ENCODE measurements at places on chromosomes 13 and 19.

DNA sequence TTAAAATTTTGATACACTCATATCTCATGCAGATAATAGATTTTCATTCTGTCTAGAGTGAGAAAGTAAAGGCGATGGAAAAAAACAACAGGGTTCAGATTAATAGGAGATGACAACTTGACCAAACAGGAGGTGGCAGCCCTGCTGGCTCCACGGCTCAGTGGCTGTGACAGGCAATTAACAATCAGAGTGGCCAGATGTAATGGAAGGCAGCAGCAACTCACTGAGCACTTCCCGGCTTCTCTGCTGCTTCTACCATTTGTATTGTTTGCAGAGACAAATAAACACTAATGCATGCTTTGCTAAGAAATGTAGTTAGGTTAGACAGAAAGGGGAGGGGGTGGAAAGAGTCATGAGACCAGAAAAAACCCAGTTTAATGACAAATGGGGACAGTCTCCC lies 473.0 kb upstream of the SLC10A2 start:
- H3K4me1 ChIP-seq, result no peaks in the 10 kb centered on the region
- no peak for ATAC-seq
- H3K36me3 ChIP-seq, result no peaks in the 10 kb centered on the region

DNA sequence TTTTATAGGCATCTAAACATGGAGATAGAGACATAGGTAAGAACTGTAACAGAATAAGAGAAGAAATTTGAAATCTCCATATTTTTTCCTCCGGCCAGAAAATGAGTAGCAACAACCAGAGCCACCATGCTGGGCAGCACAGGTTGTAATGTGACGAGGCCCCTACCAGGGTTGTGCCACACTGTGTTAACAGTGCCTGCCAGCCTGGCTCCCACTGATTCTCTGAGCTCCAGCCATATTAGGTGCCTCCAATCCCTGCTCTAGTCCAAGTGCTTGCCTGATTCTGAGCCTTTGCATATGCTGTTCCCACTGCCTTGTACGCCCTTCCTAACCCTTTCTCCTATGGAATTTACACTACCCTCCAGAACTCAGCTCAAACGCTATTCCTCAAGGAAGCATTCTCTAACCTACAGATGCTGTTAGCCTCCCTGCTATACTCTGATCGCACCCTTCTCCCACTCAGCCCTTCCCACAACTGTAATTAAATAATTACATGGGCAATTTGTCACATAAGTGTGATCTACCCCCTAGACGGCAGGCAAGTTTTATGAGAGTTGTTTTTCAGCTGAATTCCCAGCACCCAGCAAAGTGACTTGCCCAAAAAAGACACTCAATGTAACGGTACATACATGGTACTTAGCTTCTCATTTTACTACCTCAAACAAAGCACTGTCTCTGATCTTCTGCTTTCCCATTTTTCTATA lies 37.6 kb upstream of the STARD13 start:
- no peaks in the 10 kb centered on the region for H3K27me3 ChIP-seq
- H3K4me1 ChIP-seq, result no peaks in the 10 kb centered on the region
- H3K4me3 ChIP-seq, result no peak overlapping the region
- H3K36me3 ChIP-seq, result no peaks in the 10 kb centered on the region
- no peak for ATAC-seq

- no peaks in the 10 kb centered on the region for H3K4me1 ChIP-seq
- ATAC-seq, result no peak
- H3K27me3 ChIP-seq, result no peaks in the 10 kb centered on the region
- no peak overlapping the region for H3K27ac ChIP-seq
- H3K36me3 ChIP-seq, result no peaks in the 10 kb centered on the region
- H3K4me3 ChIP-seq, result no peak overlapping the region
These were observed 1215.7 kb upstream of the SLC10A2 start for GRCh38 chr13:104281910-104282309.

DNA sequence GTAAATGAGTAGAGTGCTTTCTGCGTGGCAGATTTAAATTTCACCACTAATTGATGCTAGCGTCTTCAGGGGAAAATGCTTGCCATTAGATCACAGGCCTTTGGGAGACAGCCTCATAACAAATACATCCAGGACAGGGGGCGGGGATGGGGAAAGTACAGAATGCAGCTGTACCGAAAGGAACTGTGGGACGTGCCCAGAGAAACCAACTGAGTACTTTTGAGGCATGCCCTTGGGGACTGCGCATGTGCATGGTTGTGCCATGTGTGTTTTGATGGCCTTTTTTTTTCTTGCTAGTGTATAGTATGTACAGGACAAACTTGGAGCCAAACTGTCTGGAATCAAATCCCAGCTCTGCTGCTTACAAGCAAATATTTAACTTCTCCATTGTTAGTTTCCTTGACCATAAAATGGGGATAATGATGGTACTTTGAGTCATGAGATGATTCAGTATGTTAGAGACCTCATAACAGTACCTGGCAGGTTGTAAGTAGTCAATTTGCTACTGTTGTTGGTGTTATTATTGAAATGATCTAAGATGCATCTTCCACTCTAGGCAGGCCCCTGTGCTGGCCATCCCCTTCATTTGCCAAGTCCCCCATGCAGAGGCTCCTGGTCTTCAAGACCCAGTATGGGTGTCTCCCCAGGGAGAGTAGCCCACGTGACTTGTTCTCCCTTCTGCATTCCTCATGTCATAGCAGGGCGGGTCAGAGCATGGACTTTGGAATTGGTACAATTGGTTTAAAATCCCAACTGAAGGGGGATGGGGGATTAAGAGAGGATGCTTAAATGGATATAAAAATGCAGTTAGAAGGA lies 68.3 kb upstream of the NPAS1 start:
- no peaks in the 10 kb centered on the region for H3K36me3 ChIP-seq
- no peak for ATAC-seq
- H3K4me1 ChIP-seq, result peaks cover 5% of the 10 kb centered on the region
- H3K27me3 ChIP-seq, result no peaks in the 10 kb centered on the region
- no peak overlapping the region for H3K4me3 ChIP-seq

Measured in gastroesophageal sphincter (tissue), 4 donors.